ENCODE measurements at places on chromosomes 7 and 10.

- peak; percentile 28 for DNase-seq
Observed at GRCh38 chr7:75639071-75639885, 99.5 kb downstream of the HIP1 start.

DNA sequence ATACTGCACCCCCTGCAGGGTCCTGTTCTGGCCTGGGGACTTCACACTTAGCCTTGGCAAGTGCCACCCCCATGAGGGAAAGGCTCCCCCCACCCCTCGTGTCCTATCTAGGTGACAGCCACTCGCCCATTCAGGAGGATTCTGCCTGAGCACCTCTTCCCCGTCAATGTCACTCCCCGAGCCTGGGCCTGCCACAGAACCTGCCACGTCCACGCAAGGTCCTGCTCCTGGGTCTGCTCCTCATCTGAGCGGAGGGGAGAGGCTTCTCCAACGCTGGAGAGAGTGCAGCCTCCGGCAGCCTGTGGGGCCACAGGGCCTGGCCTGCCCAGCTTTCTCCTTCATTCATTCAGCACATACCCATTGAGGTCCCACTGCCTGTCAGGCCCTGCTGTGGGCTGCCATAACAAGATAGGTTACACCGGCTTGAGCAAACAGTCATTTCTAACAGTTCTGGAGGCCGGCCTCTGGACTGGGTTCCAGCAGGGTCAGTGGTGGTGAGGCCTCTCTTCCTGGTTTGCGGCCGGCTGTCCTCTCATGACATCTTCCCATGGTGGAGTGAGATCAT lies 92.0 kb upstream of the RET start:
- DNase-seq: no peak

- no peak for DNase-seq
Observed at GRCh38 chr10:100612601-100613595, 77.2 kb downstream of the HIF1AN start.

DNA sequence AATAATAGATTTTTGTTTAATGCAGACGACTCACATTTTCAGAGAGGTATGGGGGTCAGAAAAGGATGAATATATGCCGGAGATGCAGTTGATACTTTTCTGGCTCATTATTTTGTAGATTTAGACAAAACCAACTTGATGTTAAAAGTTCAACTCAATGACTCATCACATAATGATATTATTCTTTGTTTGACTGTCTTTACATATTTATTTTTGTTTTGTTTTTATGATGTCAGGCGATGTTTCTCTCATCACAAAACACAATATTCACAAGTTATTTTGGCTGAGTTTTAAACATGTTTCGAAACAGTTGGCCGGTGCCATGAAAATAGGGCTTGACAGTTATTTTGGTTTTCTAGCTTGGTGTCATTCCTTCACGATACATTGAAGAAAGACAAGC lies 1.3 kb downstream of the GJD4 start:
- no peak for DNase-seq

Measured in activated T-cell treated with anti-CD3 and anti-CD28 coated beads, Interleukin-2, amount 50 U/mL, for 72 hours (primary cell).